ENCODE measurements at places on chromosomes 2 and 18. TPM values are rescaled to one million over a fixed set of nuclear protein-coding genes. Genes with fewer than 3 reads are reported as not detected.

EPB41L3 gene
- 116 TPM for total RNA-seq

CIAO1 gene
- 57.1 TPM for total RNA-seq

HAAO gene
- total RNA-seq, result 29.1 TPM

GDF7 gene
- total RNA-seq, result 16.4 TPM
